ENCODE measurements at places on chromosomes 1 and 21. TPM values are rescaled to one million over a fixed set of nuclear protein-coding genes. Genes with fewer than 3 reads are reported as not detected.

DNA sequence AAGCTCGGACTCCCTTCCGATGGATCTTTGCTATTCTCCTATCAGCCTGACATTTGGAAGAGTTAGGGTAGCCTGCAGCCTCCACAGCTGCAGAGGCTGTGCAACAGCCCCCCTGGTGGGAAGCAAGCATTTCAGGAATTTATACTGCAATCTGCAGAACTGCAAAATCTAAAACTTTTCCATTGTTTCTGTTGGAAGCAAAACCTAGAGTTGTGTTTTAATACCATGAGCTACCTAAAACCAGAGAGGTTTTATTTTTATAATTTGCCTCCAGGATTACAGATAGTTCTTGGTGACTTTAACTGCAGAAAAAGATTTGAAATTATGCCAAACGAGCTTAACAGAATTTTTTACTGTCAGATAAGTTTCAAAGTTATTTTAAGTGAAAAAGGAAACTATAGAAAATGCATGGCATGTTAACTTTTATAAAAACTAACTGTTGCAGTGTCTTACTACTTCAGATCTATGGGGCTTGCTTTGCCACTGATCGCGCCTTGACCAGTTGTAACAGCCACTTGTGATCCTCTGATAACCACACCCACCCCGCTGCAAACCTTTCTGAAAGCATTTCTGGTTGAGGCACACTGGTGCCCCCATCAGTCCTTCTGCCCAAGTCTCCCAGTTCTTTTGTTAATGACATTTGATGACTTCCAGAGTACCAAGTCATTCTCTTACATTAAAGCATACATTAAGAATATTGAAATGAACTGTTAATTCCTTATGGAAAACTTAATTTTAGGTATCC lies 64.8 kb downstream of the PRDM2 start:
- no peak for DNase-seq

- no peak for DNase-seq
Observed at GRCh38 chr1:224894915-224895314, 34.6 kb upstream of the DNAH14 start.

DNA sequence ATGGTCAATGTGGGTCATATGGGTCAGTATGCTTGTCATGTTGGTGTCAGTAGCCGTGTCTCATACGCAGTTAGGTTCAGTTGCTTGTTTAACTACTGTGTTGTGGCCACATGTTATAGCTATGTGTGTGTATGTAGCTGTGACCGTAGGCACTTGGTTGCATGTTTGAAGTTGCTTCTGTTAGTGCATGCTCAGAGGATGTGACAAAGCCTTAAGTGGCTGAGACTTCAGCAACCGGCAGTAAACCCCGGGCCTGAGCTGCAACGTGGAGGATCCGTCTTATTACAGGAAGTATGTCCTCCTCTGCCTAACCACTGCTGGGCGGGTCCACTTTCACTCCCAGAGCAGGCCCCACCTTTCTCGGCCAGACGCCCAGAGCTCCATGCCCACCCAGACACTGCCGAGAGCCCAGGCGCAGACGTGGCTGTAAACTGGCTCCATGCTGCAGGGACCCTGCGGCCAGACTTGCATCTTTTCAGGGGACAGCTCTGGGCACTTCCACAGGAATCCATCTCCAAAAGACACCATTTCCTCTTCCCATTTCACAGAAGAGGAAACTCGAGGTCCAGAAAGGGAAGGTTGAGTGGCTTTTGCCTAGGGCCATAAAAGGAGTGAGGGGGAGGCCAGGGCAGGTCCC lies 2.2 kb downstream of the TCEA3 start:
- peak; percentile 26 for DNase-seq

DNA sequence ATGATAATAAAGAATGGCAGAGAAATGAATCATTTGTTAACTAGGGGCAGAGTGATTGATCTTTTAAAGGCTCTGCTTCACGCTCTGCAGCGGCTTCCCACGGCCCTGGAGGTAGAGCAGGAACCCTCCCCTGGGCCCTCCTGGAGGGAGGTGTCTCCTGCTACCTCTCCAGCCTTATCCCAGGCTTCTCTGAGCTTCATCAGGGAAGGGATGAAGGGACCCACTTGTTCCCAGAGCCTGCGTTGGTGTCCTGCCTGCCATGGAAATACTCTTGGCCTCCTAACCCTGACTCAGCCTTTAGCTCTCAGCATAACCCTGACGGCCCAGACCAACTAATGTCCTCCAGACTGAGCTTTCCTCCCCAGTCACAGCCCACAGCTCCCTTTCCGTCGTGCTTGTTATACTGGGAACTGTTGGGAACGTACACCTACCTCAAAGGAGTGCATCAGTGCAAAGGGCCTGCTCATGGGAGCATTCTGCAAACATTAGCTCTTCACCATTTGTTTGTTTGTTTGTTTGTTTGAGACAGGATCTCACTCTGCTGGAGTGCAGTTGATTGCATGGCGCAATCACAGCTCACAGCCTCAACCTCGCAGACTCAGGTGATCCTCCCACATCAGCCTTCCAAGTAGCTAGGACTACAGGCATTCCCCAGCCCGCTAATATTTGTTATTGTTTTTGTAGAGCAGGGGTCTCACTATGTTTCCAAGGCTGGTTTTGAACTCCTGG lies 17.4 kb upstream of the HNRNPU start:
- no peak for DNase-seq

GRCh38 chr1:234542211-234542850 lies 63.4 kb upstream of the TARBP1 start:
- no peak for DNase-seq

DNA sequence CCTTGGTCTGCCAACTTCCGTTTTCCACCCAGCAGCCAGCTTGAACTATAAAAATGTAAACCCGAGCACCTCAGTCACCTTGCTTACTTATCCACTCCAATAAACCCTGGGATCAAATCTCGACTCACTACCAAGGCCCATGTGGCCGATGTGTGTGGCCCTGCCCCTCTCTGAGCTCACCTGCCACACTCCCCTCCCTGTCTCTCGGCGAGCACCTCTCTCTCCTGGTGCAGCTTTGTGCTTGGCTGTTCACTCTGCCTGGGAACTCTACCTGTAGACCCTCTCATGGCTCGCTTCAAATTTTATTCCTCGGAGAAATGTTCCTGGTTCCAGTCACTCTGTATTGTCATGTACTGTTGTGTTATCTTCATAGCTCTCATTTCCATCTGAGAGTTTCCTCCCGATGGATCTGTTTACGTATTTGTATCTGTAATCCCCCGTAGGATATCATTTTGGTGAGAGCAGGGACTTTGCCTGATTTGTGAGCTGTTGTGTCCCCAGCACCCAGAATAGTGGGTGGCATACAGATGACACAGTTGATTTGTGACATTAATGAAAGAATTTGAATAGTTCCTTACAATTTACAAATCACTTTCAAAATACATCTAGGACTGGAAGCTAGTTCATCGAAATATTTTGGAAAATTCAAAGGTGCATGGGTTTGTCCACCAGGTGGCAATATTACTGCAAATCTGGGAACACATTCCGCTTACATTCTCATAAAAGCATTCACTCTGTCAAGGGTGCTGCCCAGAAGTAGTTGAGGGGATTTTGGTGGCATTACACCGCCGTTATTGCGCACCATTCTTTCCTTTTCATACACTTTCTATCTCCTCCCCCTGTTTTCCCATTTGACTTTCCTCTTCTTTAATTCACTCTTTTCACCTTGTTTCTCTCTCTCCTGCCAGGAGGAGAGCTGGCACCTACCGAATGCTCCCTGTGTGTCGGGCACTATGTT lies 95.3 kb downstream of the ABCA4 start:
- no peak for DNase-seq

DNA sequence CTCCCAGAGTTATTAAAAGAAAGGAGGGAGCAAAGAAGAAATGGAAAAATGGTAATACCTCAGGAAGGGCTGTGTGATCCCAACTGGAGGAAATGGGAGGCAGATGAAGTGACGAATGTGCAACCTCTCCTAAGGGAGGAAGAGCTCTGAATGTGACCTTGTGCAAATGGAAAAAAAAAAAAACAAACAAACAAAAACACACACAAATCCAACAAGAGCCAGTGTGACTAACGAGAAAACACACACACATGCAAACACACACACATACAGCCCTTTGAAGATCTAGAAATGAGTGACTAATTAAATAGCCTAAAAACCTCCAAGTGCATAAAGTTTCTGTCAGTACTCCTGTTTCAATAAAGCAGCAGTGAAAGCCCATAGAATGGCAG lies 49.0 kb downstream of the CCN1 start:
- DNase-seq: no peak

DNA sequence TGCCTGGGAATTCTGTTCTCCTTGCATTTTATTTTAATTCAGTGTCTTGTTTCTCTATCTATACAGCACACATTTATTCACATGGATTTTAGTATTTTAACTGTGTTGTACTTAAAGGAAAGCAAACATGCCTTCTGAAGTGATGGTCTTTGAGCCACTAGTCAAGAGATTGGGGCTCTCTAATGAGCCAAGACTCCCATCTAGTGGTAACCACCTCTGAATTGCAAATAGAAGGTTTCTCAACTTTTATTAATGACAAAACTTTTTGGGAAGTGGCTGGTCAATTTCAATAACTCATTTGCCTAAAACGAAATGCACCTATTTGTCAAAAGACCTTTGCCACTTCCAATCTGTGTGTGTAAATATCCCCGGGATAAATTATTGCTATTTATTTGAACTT lies 199.6 kb downstream of the LTN1 start:
- no peak for DNase-seq

DNA sequence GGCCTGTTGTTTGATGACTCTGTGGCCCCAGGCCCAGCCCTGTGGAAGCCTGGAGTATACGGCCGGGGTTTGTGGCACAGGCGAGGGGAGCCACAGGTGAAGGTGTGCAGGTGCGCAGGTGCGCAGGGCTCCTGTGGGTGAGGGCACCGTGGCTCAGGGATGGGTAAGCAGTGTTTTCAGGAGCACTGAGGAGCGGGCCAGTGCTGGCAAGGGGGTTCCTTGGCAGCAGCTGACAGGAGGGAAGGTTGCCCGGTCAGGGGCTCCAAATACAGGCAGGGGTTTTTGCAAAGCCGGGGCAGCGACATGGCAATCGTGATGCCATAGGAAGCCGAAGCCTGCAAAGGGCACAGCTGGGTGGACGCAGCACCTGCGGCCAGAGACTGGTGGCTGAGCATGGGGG lies 20.7 kb downstream of the AGPAT3 start:
- no peak for DNase-seq

DNA sequence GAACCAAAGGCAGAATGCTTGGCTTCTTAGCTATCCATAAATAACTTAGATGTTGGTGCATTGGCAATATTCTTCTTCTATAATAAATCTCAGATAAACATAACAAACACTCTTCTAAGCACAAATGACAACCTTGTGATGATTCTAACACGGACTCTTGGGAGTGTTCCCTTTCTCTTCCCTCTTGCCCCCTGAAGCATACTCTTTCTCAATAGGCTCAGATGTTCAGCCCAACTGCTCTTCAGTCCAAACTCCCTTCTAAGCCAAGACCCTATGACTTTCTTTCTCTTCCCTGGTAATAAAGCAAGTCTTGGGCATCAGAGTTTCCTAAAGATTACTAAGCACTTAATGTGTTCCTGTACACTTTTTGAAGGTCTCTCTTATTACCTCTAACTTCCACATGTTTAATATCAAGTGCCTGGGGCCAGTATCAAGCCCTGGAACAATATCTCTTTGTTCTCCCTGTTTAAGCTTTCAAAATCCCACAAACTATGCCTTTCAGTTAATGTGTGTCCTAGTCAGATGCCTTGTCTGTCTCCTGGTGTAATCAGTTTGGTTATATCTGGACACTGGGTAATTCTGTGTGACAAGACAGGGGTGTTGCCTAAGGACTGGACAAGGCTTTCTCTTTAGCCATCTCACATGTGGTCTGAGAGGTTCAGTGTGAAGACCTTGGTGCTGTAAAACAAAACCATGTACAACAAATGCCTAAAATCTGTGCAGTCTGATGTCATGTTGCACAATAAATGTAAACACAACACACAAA lies 92.9 kb upstream of the IVNS1ABP start:
- peak; percentile 66 for DNase-seq

- no peak for DNase-seq
Observed at GRCh38 chr1:161885759-161886158, 119.6 kb downstream of the ATF6 start.

GRCh38 chr1:178127482-178128191 lies 33.7 kb downstream of the RASAL2 start:
- DNase-seq: no peak

- DNase-seq: no peak
Observed at GRCh38 chr1:81512252-81513003, 288.3 kb upstream of the ADGRL2 start.

DNA sequence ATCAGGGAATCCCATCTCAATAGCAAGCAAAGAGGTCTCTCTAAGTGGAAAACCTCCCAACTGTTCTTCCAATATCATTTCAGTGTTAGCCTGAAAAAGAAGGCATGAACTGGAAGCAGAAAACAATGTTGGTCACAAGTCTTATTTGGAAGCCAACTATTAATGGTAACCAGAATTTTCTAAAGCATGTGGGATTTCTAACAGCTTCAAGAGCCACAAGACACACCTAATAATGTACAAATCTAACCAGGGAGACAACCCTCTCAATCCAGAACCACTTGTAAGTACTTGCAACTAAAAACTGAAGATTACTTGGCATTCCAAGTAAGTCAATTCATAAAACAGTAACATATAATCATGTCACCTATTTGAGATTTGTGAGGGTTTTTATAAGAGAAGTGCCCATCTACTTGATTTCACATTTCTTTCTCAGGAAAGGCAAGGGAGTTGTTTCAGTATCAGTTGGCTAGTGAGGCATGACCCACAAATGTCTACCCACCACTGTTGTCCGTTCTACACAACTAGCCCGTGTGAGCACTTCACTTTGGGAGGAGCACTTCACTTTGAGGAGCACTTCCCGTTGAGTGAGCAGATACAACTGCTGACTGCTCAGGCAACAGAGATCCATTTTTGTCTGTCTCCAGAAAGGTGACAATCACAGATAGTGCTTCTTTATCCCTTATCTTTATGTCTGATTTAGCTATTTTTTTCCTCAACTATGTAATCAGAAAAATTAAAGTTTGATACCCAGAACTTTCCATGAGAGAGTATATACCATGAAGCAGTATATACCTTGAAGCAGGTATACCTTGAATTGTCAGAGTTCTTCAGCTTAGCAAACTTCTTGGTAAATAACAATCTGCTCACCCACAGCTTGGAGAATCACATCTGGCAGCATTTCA lies 11.1 kb downstream of the STX6 start:
- DNase-seq: no peak

GRCh38 chr1:230979389-230979716 lies 459 bp downstream of the ARV1 start:
- DNase-seq: no peak

GRCh38 chr21:26900980-26901379 lies 55.8 kb upstream of the ADAMTS1 start:
- no peak for DNase-seq

GRCh38 chr1:55062801-55063576 lies 23.6 kb downstream of the PCSK9 start:
- no peak for DNase-seq

- no peak for DNase-seq
Observed at GRCh38 chr1:163973586-163973985, 585.4 kb upstream of the PBX1 start.

DNA sequence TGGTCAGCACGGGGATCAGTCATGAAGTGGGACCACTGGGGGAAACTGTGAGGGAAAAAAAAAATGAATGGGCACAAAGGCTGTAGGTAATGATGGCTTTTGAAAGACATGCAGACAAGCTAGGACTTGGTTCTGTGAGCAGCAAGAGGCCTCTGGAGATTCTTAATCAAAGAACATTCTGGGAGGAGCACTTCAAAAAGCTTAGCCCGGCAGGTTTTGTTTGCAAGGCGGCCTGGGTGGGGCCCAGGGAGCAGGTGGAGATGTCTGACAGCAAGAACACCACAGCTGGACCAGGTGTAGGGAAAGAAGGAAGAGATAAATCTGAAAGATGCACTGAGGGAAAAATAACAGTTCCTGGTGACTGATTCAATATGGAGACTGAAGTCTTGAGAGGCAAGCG lies 6.0 kb downstream of the TEX35 start:
- DNase-seq: peak; percentile 72

Gene FABP3
- total RNA-seq: 3.4 TPM

Gene TENT5C
- total RNA-seq: 0.11 TPM
